ENCODE measurements at places on chromosomes 6 and 20.

GRCh38 chr6:37865504-37865903, 46.0 kb downstream of the ZFAND3 start:
- no peak for DNase-seq

GRCh38 chr6:92011681-92012245, 1407.6 kb downstream of the EPHA7 start:
- DNase-seq = no peak

DNA sequence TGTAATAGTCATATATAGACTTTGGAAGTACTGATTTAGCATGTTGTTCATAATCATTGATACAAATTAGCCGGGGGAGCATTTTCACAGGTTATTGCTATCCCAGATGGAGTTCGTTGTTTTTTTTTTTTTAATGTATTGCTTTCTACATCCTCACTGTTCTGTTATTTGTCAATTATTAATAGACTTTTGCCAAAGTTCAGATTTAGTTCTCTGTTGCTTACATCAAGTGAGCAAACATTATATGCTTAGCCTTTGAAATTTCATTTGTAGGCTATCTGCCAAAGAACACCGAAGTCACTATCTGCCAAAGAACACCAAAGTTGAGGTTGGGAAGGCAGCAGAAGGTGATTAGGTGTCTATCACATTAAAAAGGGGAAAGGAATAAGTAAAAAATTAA, at the start of gene HAO1:
HAO1 (minus strand) TSS at position 118 of the 400 bp plus-strand sequence; CDS start at position 82, 36 bp downstream.
- no peak for DNase-seq

- DNase-seq = no peak
Measured at GRCh38 chr20:20466341-20466879, 98.5 kb downstream of the INSM1 start.

GRCh38 chr20:24741493-24742072, 207.5 kb upstream of the CST7 start:
- DNase-seq = no peak

DNA sequence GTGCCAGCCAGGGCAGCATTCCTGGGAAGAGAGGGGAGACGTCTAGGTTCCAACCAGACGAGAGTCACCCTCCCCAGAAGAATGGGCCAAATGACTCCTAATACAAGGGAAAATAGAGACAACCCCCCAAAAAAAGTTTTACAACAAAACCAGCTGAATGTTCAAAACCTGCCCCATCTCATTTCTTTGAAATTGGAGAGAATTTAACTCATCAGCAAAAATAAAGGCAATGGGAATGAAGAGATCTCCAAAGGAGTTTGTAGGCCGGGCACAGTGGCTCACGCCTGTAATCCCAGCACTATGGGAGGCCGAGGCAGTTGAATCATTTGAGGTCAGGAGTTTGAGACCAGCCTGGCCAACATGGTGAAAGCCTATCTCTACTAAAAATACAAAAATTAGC, 9.7 kb upstream of the EMILIN3 start:
- no peak for DNase-seq

GRCh38 chr6:155854787-155855186, 399.1 kb upstream of the NOX3 start:
- DNase-seq = no peak

DNA sequence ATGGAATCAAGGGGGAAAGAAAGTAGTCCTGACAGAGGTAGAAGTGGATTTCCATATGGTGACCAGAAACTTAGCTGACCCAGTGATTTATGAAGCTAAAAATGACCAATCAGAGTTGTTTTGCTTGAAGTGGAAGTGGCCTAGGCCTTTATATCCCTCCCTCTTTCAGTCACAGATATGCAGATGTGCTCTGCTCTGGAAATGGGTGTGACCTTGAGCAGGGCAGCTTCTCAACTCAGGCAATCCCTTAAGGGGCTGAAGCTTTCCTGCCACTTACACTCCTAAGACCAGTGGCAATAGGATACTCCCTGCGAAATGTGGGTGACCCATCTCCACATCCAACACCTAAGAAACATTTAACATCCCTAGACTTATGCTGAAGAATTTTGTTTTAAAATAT, 256.6 kb downstream of the EYS start:
- DNase-seq = no peak

- no peak for DNase-seq
Measured at GRCh38 chr6:90290811-90291420, 5.7 kb downstream of the BACH2 start.

- no peak for DNase-seq
Measured at GRCh38 chr6:136647363-136647852, 97.2 kb upstream of the MAP7 start.

- DNase-seq = no peak
Measured at GRCh38 chr6:165184192-165184979, 125.0 kb downstream of the C6orf118 start.

DNA sequence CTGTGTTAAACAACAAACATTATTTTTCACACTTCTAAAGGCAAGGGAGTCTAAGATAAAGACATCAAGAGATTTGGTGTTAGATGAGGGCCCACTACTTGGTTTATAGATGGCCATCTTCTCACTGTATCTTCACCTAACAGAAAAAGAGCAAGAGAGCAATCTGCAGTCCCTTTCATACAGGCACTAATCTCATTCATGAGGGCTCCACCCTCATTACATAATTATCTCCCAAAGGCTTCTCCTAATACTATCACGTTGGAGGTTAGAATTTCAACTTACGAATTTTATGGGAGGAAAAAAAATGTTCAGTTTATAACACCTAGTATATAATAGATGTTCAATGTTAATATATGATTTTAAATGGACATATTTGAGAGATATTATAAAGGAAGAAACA, 45.6 kb downstream of the HDAC2 start:
- DNase-seq = no peak

- no peak for DNase-seq
Measured at GRCh38 chr6:3577517-3577916, 120.7 kb upstream of the SLC22A23 start.

- no peak for DNase-seq
Measured at GRCh38 chr20:17556837-17557674, 12.8 kb upstream of the DSTN start.
